ENCODE measurements at places on chromosomes 2 and 18.

GRCh38 chr2:218074031-218074430, 5.0 kb downstream of the RUFY4 start:
- DNase-seq = no peak
- H3K36me3 ChIP-seq = no peaks in the 10 kb centered on the region
- no peaks in the 10 kb centered on the region for H3K27me3 ChIP-seq
- H3K4me3 ChIP-seq = no peak overlapping the region
- no peaks in the 10 kb centered on the region for H3K4me1 ChIP-seq

GRCh38 chr2:14891546-14891945, 259.0 kb downstream of the LRATD1 start:
- no peak for DNase-seq

GRCh38 chr2:213004197-213004821, 147.1 kb downstream of the IKZF2 start:
- H3K27ac ChIP-seq = no peak overlapping the region
- H3K27me3 ChIP-seq = no peaks in the 10 kb centered on the region
- no peak for DNase-seq
- no peak overlapping the region for H3K4me3 ChIP-seq

GRCh38 chr2:27155069-27155520, 6.3 kb downstream of the TCF23 start:
- no peak overlapping the region for H3K4me3 ChIP-seq
- no peaks in the 10 kb centered on the region for H3K27me3 ChIP-seq
- H3K36me3 ChIP-seq = no peaks in the 10 kb centered on the region
- no peak for DNase-seq
- no peaks in the 10 kb centered on the region for H3K4me1 ChIP-seq
- no peak overlapping the region for H3K27ac ChIP-seq

- H3K27me3 ChIP-seq = no peaks in the 10 kb centered on the region
- no peak overlapping the region for H3K4me3 ChIP-seq
- H3K27ac ChIP-seq = no peak overlapping the region
- no peaks in the 10 kb centered on the region for H3K36me3 ChIP-seq
- DNase-seq = no peak
- no peaks in the 10 kb centered on the region for H3K4me1 ChIP-seq
These were observed 293.6 kb downstream of the FSIP2 start for GRCh38 chr2:186032102-186032738.

All from tibial nerve (tissue), 4 donors.